ENCODE measurements at places on chromosomes 4 and X. TPM values are rescaled to one million over a fixed set of nuclear protein-coding genes. Genes with fewer than 3 reads are reported as not detected.

CENPVL3 gene
- 0.14 TPM for total RNA-seq

ZIC3 gene
- not detected for total RNA-seq

NDNF gene
- total RNA-seq = not detected

GPR143 gene
- total RNA-seq = 0.56 TPM

FGFRL1 gene
- 23.8 TPM for total RNA-seq

ADGRG2 gene
- total RNA-seq = 9.9 TPM

MMRN1 gene
- total RNA-seq = not detected

FAM241A gene
- total RNA-seq = 0.53 TPM

CFI gene
- 0.72 TPM for total RNA-seq

FAM199X gene
- total RNA-seq = 19.4 TPM

MCF2 gene
- total RNA-seq = not detected

PALLD gene
- 60.7 TPM for total RNA-seq

AMTN gene
- total RNA-seq = not detected

BEX1 gene
- total RNA-seq = not detected

ETDA gene
- not detected for total RNA-seq

GSX2 gene
- total RNA-seq = not detected

CDX4 gene
- not detected for total RNA-seq

PHKA1 gene
- 29.2 TPM for total RNA-seq

AKAP4 gene
- total RNA-seq = not detected

KCNE5 gene
- 0.09 TPM for total RNA-seq

CFAP47 gene
- total RNA-seq = not detected

MAOB gene
- total RNA-seq = not detected

ANK2 gene
- 1.8 TPM for total RNA-seq

ELF4 gene
- 25.9 TPM for total RNA-seq

MAGEA8 gene
- not detected for total RNA-seq

NR3C2 gene
- not detected for total RNA-seq

MSANTD1 gene
- not detected for total RNA-seq

IL21 gene
- not detected for total RNA-seq

USP26 gene
- total RNA-seq = not detected

BTK gene
- 0.20 TPM for total RNA-seq

SPANXN4 gene
- not detected for total RNA-seq

DCAF4L1 gene
- total RNA-seq = 0.11 TPM

CT45A3 gene
- not detected for total RNA-seq

PROM1 gene
- total RNA-seq = 0.80 TPM

SORCS2 gene
- total RNA-seq = 5.6 TPM

STPG2 gene
- not detected for total RNA-seq

SYAP1 gene
- 21.2 TPM for total RNA-seq

ARX gene
- total RNA-seq = 0.49 TPM

ATP2B3 gene
- total RNA-seq = not detected

Data from A549 treated with ZK216348 at 1 μM for 4 hours (cell line).